SJCRH30 (cell line): ENCODE measurements at places on chromosomes 12 and 14. TPM values are rescaled to one million over a fixed set of nuclear protein-coding genes. Genes with fewer than 3 reads are reported as not detected.

GRCh38 chr12:57086493-57087009 lies 2.4 kb upstream of the NAB2 start:
- H3K4me1 ChIP-seq = peaks cover 5% of the 10 kb centered on the region; the same call in 1 of the 2 replicates
- 0 out of 2 replicates have a peak, but pooled peaks cover 8% of the 10 kb centered on the region for H3K27me3 ChIP-seq
- peak; percentile 95 for DNase-seq
- peak overlapping the region; percentile 2; the same call in 1 of the 2 replicates for H3K27ac ChIP-seq
- no peaks in the 10 kb centered on the region for H3K36me3 ChIP-seq
- H3K4me3 ChIP-seq = peak overlapping the region; percentile 59

DNA sequence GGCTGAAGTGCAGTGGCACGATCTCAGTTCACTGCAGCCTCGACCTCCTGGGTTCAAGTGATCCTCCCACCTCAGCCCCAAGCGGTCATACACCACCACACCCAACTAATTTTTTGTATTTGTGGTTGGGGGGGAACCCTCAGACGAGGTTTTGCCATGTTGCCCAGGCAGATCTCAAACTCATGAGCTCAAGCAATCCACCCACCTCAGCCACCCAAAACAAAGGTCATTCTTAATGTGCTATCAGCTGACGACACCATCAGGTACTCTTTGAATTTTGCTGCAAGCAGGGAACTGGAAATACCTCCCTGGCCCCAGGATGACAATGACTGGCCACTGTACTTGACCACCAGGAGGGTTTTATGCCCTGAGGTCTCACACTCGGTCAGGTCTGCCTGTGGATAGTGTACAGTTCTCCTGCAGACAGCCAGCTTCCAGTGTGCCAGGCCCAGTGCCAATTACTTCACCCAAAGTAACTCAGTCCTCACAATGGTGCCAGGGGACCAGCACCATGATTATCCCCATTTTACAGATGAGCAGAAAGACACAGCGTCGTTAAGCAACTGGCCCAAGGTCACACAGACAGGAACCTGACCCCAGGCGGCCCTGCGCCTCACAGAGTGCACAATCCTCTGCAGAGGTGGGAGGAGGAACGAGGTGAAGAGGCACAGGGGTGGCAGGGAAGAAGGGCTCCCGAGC lies 42.9 kb downstream of the ITPK1 start:
- H3K27ac ChIP-seq = no peak overlapping the region
- H3K4me3 ChIP-seq = no peak overlapping the region
- no peak for DNase-seq
- no peaks in the 10 kb centered on the region for H3K36me3 ChIP-seq

DNA sequence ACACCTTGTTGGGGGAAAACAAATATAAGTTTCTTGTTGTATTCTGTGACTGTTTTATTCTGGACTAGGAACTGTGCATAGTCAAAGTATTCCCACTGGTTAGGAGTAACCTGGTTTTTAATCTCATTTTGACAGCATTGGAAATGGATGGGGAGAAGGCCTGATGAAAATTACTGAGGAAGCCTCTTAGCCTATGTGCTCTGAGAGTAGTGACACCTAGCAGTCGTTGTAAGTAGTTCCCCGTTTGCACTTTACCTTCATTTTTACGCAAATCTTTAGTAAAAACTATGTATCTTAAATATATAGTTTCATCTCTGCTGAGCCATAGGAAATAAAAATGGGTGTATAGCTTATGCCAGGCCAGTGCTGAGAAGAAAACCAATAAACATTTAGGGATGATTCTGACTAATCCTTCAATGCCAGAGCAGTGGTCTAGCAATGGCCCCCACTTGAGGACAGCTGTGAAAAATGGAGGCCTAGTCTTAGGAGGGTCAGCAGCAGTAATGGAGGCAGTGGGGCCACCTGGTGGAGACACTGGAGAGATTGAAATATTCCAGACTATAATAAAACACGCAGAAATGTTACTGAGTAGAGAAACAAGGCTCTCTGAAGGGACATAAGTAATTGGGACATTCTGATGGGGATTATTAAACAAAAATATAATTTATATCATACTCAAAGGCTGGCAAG lies 133.2 kb upstream of the NOVA1 start:
- peak; percentile 65 for DNase-seq
- H3K4me1 ChIP-seq = no peaks in the 10 kb centered on the region
- H3K36me3 ChIP-seq = no peaks in the 10 kb centered on the region
- no peak overlapping the region for H3K27ac ChIP-seq
- H3K27me3 ChIP-seq = no peaks in the 10 kb centered on the region
- no peak overlapping the region for H3K4me3 ChIP-seq

Gene C12orf50
- total RNA-seq = 0.28 TPM in 1 of 2 replicates, not detected in the other

Gene KRT8
- total RNA-seq = 1.7 and 2.4 TPM in 2 replicates

Gene INHBE
- total RNA-seq = 17.0 and 32.9 TPM in 2 replicates
